ENCODE measurements at places on chromosomes 1 and 21.

GRCh38 chr1:57901208-57901919 is 477.5 kb upstream of the DAB1 start:
- DNase-seq = no peak

DNA sequence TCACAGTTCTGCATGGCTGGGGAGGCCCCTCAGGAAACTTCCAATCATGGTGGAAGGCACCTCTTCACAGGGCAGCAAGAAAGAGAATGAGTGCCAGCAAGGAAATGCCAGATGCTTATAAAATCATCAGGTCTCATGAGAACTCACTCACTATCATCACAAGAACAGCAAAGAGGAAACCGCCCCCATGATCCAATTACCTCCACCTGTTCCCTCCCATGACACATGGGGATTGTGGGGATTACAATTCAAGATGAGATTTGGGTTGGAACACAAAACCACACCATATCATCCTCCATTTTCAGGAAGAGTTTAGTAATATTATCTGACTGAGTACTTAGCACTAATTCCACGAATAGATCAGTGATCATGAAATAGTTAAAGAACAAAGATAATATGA is 244.2 kb downstream of the LMO4 start:
- no peak for DNase-seq

DNA sequence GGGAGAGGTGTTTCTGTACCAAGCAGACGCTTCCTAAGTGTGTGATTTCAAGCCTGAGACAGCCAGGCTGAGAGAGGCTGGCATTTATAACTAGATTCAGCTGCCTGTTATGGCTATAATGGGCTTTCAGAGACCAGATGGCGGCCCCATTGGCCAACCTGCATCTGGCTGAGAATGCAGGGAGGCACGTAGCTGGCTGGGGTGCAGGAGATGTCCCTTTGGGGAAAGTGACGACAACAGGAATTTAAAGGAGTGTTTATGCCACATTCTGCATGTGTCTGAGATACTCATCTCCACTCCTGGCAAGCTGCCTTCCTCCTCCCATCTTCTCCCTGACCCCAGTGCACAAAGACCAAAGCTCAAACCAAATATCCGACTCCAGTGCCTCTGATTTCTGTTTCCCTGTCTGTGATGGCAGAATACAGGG is 21.3 kb upstream of the CCDC190 start:
- no peak for DNase-seq

DNA sequence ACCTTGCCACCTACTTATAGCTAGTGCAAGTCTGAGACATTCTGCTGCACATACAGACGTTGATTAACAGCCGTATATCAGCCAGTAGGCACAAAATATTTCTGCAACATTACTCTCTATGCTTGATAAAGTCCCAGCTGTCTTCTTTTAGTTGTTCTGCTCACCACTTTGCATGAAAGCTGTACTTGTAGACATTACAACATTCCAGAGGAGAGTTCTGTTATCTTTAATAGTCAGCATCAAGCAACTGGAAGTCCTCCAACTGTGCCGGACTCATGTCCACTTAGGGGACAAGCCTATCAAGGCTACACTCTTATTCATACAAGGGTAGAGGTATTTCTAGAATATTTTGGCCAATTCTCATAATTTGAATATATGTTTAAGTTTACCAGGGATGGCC is 50.0 kb downstream of the CACHD1 start:
- no peak for DNase-seq

- no peak for DNase-seq
These were observed 77.4 kb upstream of the CAMK1G start for GRCh38 chr1:209506101-209506500.

DNA sequence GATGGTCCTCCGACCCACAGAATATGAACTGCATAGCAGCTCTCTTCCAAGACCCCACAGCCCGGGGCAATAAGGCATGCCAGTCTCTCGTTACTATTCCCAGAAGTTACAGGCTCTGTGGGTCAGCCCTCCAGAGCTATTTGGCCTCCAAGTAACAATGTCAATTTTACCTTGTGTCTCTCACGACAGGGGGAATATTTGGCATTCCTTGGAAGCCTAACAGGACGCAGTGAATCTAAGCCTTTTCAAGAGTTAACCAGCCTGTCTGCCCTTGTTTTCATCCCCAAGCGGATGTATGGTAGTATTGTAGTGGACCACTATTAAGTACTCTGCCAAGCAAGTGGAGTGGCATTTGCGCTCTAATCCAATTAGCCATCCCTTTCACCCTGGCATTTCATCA is 24.4 kb upstream of the GNG4 start:
- no peak for DNase-seq

- no peak for DNase-seq
These were observed 1.6 kb downstream of the SYT2 start for GRCh38 chr1:202708456-202709275.
